HL-60 (cell line): ENCODE measurements at places on chromosomes 6 and 20.

DNA sequence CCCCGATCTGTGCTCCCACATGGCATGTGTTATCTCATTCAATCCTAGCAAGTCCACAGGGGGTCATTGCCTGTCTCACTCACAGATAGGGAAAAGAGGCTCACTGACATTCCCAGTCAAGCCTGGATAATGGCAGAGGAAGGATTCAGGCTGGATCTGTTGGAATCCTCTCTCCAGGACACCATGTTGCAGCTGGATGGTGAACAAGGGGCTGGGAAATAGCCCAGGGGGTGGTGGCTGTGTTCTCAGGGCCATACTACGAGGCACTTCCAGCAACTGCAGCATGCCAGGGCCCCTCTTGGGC is 5.0 kb upstream of the SPDEF start:
- no peak for DNase-seq

GRCh38 chr6:85772641-85773040 is 130.0 kb upstream of the SYNCRIP start:
- DNase-seq: no peak

DNA sequence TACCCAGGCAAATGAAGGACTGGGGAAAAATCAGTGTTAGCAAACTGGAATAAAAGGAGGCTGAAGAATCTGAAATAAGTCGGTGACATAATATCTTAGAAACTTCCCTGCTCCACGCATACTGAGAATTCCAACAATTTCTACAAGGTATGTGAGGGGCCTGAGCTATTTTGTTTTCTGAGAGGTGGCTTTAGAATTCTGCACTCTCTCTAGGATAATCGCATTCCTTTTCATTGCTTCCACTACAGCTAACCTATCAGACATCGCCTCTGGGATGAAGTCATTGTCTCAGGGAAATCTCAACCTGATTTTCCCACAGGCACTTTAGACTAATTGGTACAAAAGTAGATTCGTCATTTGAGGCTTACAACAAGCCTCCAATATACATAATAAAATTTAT is 740.8 kb downstream of the PHF3 start:
- DNase-seq: no peak

GRCh38 chr20:56706867-56707360 is 77.8 kb downstream of the TFAP2C start:
- no peak for DNase-seq

- DNase-seq: peak; percentile 75
Measured at GRCh38 chr6:21593412-21593926, at the start of gene SOX4. SOX4 (plus strand) TSS chr6:21593751; CDS start chr6:21594535, 784 bp downstream.

- no peak for DNase-seq
Measured at GRCh38 chr6:17269840-17270239, 11.3 kb upstream of the RBM24 start.

- no peak for DNase-seq
Measured at GRCh38 chr6:47701363-47701762, 3.0 kb downstream of the ADGRF4 start.

DNA sequence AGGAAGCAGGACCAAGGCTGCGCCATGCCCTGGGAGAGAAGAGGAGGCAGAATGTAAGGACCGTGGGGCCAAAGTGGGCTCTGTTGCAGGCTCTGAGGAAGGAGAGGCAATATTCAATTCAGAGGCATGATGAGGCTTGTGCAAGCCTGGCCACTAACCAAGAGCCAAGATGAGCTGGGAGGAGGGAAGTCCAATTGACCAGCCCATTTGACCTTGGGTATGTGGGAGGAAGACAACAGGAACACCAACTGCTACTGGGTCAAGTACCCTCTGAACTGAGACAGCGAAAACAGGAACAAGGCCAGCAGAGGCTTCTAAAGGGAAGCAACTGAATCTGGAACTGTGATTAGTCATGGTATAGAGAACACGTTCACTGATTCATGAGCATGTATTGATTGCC is 779.6 kb downstream of the MAFB start:
- no peak for DNase-seq

GRCh38 chr6:82690283-82690682 is 326.7 kb downstream of the TPBG start:
- no peak for DNase-seq

- peak; percentile 51 for DNase-seq
Measured at GRCh38 chr6:167350731-167351655, 26.1 kb downstream of the TTLL2 start.

GRCh38 chr6:111172563-111172962 is 85.3 kb downstream of the SLC16A10 start:
- DNase-seq: no peak

GRCh38 chr6:28462401-28462800 is 19.1 kb upstream of the ZSCAN23 start:
- no peak for DNase-seq

DNA sequence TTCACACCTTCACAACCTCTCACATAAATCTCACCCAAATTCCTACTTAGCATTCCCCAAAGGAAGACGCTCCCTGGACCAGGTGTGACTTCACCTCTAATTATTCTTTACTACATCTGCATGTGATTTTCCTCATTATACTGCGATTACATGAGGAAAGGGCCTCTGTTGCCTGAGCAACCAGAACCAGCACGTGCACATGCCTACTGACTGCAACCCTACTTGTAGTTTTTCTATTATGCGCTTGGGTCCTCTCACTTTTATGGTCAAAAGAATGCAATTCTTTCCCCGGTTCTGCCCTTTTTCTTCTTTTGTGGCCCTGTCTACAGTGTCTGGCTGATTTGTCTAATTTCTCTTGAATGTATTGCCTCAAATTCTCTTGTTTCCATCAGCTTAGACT is 20.4 kb upstream of the ANKEF1 start:
- no peak for DNase-seq

GRCh38 chr6:10310826-10311225 is 104.0 kb downstream of the TFAP2A start:
- no peak for DNase-seq

DNA sequence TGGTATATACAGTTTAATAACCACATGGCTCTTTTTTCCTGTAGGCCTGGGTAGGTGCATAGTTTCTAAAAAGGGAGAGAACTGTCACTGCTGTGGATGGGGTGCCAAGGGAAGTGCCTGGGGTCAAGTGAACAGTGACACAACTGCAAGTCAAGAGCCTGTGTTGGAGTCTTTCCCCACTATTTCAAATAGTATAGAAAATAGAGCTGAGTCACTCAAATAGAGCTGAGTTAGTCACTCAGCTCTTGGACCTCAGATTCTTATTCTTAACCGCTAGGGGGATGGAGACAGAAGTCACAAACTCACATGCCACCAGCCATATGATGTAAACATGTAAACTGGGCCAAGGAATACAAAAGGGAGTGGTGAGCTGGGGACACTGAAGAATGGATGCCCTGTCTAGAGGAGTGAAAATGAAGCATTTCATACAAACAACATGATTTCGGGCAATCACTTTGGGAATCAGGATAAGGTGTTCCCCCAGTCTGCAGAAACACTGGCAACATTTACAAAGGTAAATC is 2.1 kb downstream of the NQO2 start:
- DNase-seq: peak; percentile 87

DNA sequence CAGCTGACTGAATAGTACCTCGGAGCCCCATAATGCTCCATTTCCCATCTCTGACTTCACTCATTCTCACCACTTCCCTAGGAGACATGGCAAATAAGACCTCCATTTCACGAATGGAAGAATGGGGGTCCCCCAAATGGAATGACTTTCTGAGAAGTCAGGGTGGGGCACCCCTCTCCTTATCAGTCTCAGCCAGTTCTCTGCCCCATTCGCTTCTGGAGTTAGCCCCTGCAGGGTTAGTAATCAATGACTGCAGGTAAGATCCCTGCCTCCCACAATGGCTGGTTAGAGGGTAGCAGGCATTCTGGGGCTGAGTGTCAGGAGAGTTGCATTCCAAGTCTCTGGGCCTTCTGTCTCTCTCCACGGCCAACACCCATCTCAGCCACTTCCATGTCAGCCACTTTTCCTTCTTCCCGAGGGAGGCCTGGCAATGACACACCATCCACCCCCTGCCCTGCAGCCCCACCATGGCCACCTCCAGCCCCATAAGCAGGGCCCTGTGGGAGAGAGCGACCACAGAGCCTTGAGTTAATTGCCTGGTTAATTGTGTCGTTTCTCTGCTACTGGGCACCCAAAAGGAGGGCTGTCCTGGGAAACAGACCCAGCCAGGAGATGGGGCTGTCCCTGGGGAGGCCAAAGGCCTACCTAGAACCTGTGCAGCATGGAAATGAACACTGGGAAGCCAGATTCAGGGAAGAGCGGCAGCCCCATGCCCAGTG is 13.4 kb downstream of the CCDC167 start:
- no peak for DNase-seq

DNA sequence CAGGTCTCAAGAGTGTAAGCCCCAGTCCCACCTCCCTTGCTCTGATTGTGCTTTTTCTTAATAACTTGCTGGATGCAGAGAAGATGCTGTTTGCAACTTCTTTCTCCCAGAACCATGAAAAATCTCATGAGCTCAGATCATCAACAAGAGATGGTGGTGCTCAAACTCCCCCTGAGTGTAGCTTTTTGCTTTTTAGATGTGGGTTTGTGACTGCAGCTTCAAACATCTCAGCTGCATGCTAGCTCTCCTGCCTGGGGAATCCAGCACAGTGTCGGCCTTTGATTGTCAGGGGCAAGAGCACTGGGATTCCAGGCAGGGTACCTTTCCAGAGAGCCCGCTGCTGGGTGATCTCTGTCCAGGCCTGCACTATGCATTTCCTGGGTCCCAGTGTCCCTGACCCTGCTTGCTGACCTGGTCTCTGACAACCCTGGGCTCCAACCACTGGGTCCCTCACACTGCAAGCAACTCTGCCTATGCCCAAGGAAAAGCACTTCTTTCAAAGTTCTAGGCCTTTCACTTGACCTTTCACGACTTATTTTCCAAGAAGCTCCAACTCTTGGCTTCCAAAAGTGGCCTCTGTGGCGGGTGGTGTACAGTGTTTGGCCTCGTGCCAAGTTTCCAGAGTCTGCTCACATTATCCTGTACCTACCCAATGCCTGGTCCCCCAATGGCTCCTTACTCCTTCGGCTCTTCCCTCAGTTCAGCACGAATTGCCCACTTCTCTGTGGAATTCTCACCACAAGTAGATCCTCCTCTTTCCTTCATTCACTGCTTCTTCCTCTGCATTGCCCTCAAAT is 69.7 kb upstream of the LY86 start:
- DNase-seq: no peak

GRCh38 chr6:161195386-161195785 is 78.5 kb downstream of the AGPAT4 start:
- no peak for DNase-seq

- DNase-seq: no peak
Measured at GRCh38 chr6:166286839-166287271, 21.3 kb downstream of the PRR18 start.

- DNase-seq: no peak
Measured at GRCh38 chr6:131038597-131039344, 24.3 kb downstream of the EPB41L2 start.

- DNase-seq: no peak
Measured at GRCh38 chr20:10329387-10330005, 104.5 kb downstream of the MKKS start.

DNA sequence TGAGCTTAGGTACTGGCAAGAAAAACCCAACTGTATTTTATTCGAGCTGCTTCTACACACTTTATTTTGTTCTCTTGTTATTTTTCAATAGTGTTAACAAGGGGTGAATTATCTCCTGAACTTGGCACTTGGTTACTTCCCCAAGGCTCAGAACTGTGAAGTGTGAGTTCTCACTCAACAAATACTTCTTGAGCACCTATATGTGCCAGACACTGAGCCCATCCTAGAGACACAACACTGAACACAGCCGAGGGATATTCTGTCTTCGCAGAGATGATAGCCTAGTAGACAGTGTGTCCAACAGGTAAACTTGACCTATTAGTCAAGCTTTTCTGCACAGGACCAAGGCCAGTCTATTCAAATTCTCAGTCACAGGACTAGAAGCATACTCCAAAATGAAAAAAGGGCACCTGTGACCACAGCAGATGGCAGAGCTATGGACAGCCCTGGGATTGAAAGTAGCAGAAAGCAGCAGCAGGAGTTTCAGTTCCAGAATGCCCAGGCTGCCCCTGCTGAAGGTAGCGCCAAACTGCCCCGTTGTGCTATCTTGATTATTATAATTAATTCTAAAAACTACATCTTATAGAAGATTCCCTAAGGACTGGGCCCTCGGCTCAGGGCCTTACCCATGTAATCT is 77.8 kb upstream of the TAB2 start:
- DNase-seq: no peak

DNA sequence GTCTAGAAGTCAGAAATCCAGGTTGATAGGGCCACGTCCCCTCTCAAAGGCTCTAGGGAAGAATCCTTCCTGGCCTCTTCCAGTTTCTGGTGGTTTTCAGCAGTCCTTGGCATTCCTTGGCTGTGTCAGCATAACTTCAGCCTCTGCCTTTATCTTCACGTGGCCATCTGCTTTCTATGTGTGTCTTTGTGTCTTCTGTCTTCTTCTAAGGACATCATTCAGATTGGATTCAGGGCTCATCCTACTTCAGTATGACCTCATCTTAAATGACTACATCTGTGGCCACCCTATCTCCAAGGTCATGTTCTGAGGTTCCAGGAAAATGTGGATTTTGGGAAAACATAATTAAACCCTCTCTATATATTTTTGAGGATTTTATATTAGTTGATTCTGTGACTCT is 23.0 kb downstream of the C6orf89 start:
- DNase-seq: no peak

GRCh38 chr6:92945799-92946198 is 473.6 kb downstream of the EPHA7 start:
- no peak for DNase-seq

- no peak for DNase-seq
Measured at GRCh38 chr6:41763470-41763869, 16.2 kb downstream of the FRS3 start.

GRCh38 chr6:105774247-105774646 is 311.9 kb upstream of the PRDM1 start:
- no peak for DNase-seq

GRCh38 chr6:3392930-3393835 is 63.7 kb downstream of the SLC22A23 start:
- DNase-seq: no peak

- DNase-seq: no peak
Measured at GRCh38 chr6:153442096-153442495, 311.0 kb upstream of the RGS17 start.

GRCh38 chr6:98634569-98634968 is 199.8 kb upstream of the POU3F2 start:
- no peak for DNase-seq

GRCh38 chr20:50980071-50980681 is 21.6 kb downstream of the MOCS3 start:
- peak; percentile 43 for DNase-seq

DNA sequence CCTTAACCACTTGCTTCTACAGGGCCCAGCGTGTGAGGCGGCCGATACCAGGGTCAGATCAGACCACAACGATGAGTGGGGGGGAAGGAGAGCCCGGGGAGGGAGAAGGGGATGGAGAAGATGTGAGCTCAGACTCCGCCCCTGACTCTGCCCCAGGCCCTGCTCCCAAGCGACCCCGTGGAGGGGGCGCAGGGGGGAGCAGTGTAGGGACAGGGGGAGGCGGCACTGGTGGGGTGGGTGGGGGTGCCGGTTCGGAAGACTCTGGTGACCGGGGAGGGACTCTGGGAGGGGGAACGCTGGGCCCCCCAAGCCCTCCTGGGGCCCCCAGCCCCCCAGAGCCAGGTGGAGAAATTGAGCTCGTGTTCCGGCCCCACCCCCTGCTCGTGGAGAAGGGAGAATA is 2.8 kb downstream of the RING1 start:
- no peak for DNase-seq
